ENCODE measurements at places on chromosomes 1 and 21.
A peak's percentile ranks its signal among the peaks of the same experiment; 100 is the strongest.

- DNase-seq, result peak; percentile 60
Measured at GRCh38 chr1:97668945-97669344, 251.9 kb downstream of the DPYD start.

- DNase-seq, result no peak
Measured at GRCh38 chr1:151998611-151999362, 5.1 kb upstream of the S100A10 start.

- DNase-seq, result peak; percentile 50
Measured at GRCh38 chr21:35559829-35560225, 500.5 kb downstream of the SETD4 start.

DNA sequence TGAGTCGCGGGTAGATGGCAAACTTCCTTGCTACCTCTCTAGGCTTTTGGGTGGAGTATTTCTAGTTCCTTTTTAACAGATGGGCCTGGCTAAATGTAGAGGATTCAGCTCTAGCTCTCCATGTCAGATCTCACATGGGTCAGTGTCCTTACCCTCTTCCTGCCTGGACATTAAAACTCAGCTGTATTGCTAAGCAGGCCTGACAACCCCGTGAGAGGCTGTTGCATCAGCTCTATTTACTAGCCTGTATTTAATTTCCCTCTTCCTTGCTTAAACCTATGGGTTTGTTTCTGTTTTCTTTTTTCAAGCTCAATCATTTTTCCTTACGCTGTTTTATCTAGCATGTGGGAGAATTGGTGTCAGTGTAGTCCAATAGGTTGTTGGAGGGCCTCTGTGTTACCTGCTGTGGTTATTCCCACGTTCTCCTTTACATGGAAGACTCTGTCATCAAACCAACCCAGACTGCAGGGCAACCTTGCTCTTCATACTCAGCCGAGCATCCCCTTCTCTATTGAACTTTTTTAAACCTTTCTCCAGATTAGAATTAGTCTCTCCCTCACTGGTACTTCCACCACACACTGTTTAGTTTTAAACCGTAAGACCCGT is 79.5 kb upstream of the BACH1 start:
- no peak for DNase-seq

- DNase-seq, result no peak
Measured at GRCh38 chr1:162252214-162252613, 124.4 kb downstream of the SPATA46 start.

DNA sequence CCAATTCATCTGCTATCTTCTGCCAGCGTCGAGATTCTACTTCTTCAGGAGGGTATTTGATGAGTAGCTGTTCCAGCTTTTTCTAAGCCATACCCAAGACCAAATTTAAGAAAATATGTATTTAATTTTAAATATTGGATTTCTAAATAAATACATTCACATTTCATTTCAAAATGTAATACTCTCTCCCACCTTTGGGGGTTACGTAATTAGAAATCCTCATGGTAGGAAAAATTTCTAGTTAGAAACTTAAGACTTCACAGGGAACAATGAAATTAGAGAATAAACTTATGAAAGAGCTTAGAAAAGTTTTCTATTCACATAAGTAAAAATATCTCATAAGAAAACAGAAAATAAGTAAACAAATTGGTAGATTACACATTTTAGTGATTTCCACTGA is 102.9 kb downstream of the ZZZ3 start:
- no peak for DNase-seq

DNA sequence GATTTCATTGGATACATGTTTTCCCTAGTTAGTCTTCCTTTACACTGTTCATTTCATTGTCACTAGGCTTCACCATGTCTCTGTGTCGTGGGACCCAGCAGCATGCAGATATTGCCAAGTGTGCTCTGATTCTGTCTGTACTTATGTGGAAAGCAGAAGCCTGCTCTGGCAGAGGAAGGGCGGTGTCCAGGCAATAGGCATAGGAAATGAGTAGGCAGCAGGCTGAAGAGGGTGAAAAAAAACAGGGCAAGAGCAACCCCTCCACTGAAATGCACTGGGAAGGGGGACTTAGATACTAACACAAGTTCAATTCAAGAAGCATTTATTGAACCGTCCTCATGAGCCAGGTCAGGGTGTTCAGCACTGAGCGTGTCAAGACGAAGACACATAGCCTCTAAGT is 85.2 kb upstream of the VAV3 start:
- no peak for DNase-seq

DNA sequence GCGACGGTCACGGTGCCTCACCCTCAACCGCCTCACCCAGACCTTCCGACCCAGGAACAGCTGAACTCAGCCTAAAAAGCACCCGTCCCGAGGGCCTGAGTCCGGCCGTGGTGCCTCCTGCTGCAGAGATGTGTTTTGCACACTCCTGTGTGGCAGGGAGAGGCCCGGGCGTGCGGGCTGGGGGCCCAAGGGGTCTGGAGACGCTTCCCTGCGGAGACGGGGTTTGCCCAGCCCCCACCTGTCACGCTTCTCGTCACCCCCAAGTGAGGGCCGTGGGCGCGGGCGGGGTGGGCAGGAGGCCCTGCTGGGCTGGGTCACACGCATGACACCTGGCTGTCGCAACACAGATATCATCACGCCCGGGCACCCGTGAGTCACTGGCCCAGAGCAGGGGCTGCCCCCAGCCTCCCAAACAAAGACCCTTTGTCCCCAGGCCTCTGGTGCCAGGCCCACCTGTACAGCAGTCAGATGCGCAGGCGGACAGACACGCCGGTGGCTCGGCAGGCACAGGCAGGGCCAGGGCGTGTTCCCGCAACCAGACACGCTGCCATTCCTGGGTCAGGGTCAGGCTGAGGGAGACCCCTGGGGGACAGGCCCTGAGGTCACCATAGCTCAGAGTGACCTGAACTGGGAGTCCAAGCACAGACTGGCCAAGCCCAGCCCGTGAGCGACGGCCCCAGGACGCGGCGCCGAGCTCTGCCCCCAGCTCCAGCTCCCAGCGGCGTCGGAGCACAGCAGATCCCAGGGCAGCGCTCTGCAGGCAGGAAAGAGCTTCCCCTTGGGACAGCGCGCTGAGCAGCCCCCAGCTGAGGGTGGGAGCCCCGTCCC is 6.1 kb downstream of the B3GALT6 start:
- DNase-seq, result no peak

DNA sequence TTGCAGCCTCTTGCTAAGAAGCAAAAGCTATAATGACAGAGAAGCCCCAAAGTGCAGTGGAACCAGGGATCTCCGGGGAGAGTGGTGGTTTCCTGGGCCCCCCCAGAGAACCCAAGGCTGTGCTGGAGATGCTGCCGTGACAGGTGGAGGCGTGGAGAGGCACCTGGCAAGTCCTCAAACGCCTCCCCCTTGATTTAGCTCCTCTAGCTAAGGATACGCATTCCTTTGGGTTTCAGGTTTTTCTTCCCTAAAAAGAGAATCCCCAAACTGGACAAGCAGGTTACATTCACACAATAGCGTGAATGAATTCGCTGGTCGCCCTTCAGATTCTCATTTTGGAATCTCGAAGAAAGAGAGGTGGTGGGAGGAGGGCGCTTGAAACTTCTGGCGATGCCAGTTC is 853 bp upstream of the ATP1A1 start:
- DNase-seq, result no peak

DNA sequence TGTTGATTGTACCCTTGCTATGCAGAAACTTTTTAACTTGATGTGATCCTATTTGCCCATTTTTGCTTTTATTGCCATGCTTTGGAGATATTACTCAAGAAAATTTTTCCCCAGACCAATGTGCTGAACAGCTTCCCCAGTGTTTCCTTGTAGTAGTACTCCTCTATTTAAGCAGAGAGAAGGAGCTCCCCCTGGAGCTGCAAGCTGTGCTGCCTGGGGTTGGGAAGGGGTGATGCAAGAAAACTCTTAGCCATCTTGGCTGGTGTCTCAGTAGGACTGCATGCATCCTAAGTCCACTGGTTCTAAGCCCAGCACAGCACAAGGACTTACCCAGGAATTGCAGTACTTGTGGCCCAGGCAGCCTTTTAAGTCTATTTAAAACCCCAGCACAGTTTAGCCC is 121.6 kb downstream of the NTMT2 start:
- peak; percentile 35 for DNase-seq

DNA sequence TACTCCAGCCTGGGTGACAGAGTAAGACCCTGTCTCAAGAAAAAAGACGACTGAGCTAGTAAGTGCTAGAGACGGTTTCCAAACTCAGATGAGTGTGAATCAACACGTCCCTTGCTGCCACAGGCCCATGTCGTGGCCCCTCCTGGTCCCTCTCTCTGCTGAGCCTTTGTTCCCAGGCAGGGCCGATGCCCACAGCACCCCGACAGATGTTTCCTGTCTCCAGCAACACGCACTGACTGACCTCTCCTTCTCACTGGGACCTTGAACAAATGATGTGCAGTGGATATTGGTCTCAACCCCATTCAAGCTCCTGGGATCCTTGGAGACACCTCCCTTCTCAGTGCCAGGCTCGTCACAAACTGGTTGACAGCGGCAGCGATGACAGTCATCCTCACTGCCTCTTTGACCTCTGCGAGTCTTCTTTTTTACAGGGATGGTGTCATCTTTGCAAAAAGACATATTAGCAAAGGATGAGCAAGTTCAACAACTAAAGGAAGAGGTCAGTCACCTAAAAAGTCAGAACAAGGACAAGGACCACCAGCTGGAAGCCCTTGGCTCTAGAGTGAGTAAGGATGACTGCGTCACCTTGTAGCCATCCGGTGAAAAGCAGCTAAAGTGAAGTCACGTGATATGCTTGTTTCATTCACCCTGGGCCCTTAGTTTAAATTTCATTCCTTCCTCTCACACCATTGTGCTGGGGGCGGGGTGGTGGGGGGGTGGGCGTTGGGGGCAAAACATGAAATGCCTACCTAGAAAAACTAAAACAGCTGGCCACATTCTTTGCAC is 65.8 kb downstream of the FHAD1 start:
- no peak for DNase-seq

GRCh38 chr21:46052703-46053651 is 44.9 kb upstream of the COL6A2 start:
- DNase-seq, result peak; percentile 81

DNA sequence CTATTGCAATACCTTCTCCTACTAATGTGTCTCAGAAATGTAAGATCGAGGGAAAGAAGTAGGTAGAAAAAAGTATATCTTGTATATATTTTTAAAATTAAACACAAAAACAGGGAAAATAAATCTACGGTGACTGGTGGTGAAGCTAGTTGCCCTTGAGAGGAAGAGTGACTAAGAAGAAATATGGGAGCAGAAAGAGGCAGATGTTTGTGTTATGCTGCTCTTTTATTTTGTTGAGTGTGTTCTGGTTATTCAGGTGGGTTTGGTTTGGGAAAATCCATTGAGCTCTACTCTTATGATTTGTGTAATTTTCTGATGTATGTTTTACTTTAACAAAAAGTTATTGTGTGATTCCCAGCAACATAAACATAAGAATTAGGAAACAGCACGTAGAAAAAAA is 444.9 kb upstream of the B3GALT2 start:
- DNase-seq, result no peak

GRCh38 chr1:241391926-241392710 is 35.1 kb upstream of the RGS7 start:
- no peak for DNase-seq

- DNase-seq, result peak; percentile 54
Measured at GRCh38 chr1:163897412-163898155, 575.8 kb downstream of the NUF2 start.

DNA sequence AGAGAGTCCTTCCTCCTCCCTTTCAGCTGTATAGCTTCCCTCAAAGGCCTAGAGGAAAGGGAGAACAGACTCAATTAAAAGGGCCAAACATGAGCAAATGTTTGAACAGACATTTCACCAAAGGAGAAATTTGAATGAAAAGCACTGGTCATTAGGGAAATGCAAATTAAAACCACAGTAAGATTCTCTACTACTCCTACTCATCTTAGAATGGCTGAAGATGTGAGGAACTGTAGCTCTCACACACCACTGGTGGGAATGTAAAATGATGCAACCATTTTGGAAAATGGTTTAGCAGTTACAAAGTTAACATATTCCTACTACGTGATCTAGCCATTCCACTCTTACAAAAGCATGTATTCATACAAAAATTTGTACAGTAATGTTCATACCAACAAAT is 253.0 kb upstream of the HOOK1 start:
- DNase-seq, result no peak

- DNase-seq, result no peak
Measured at GRCh38 chr1:204879351-204879750, 8.7 kb downstream of the NFASC start.

- peak; percentile 54 for DNase-seq
Measured at GRCh38 chr1:109595531-109595930, 23.9 kb downstream of the GNAT2 start.

DNA sequence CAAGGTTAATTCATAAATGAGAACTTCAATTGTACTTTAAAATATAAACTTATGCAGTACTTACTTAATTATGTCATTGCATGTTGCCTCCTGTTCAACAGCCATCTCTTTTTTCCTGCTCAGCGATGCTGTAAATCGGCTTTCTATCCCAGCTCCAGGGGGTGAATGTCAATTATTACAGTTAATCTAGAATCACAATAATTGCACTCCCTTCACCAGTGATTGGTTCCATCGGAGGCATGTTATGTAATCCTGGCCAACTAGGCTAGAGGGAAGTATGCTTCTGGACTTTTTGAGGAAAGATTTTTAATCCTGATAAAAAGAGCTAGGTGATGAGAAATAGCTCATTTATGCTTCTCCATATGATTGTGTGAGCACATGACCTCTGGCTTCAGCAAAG is 53.8 kb upstream of the SGIP1 start:
- no peak for DNase-seq

DNA sequence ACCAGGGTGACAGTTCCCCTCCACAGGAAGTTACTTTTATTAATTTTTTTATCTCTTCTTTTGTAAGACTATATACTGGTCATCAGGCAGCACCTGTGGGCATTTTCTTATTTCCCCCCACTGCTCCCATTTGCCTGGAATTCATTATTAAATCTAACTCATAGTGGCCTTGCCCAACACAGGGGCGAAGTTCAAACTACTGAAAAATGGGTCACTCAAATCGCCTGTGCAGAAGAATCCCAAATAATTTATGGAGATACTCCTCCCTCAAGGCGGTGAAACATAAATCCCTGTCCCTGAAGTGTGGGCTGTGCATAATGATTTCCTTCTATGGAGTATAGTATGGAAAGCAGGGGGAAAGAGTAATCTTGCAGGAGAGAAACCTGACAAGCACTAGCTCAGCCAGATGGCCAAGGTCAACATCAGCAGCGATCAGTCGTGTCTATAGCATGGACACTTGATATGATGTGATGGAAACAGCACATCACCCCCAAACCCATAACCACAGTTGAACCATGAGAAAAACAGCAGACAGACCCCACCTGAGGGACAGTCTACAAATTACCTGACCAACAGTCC is 7.9 kb downstream of the CAMK2N1 start:
- no peak for DNase-seq

- no peak for DNase-seq
Measured at GRCh38 chr1:213466541-213466940, 415.5 kb downstream of the RPS6KC1 start.

DNA sequence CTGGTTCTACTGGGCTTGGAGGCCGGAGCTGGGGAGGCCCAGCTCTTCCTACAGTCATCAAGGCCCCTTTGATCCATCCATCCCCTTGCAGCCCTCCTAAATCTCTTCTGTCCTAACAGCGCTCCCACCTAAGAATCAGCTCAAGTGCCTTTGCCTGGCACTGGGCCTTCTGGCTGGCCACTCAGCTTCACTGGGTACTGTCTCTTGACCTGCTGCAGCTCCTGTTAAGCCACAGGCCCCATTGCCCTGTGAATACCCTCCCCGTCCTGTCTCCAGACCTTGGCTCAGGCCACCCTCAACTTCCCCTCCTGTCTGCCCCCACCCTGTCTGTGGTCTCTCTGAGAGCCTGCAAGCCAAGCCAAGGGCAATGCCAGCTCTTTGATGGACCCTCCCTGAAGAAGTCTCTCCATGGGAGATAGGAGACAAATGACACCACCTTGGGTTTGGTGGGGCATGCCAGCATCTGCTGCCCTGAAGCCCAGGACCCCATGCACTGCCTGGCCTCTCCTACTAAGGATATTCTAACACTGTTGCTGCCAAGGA is 27.3 kb downstream of the FAM151A start:
- no peak for DNase-seq

Data from fibroblast of pulmonary artery (primary cell).